ENCODE measurements at places on chromosomes 2 and 18.
A peak's percentile ranks its signal among the peaks of the same experiment; 100 is the strongest.

- no peak for DNase-seq
These were observed 57.7 kb upstream of the RBMS1 start for GRCh38 chr2:160551259-160551658.

- DNase-seq = no peak
These were observed 36.3 kb upstream of the ITM2C start for GRCh38 chr2:230828272-230828961.

- DNase-seq = no peak
These were observed 20.0 kb upstream of the ARPC2 start for GRCh38 chr2:218196974-218197373.

DNA sequence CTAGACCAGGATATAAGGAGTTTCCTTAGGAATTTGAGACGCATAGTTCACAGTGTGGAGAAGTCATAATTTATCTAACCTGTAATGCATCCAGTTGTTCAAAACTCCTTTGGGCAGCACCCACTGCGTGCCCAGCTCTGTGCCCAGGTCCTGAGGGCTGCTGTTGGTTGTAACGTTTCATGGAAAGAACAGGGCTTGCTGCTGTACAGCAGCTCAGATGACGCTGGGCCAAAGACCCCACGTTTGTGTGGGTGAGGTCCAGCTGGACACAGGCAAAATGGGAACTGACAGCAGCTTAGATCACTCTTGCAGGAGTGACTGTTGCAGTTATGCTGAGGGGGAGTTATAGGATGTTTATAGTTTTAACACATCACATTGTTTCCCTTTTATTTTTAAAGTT is 30.0 kb upstream of the HS6ST1 start:
- no peak for DNase-seq

- no peak for DNase-seq
These were observed 1317.7 kb upstream of the ACVR2A start for GRCh38 chr2:146527166-146527565.

DNA sequence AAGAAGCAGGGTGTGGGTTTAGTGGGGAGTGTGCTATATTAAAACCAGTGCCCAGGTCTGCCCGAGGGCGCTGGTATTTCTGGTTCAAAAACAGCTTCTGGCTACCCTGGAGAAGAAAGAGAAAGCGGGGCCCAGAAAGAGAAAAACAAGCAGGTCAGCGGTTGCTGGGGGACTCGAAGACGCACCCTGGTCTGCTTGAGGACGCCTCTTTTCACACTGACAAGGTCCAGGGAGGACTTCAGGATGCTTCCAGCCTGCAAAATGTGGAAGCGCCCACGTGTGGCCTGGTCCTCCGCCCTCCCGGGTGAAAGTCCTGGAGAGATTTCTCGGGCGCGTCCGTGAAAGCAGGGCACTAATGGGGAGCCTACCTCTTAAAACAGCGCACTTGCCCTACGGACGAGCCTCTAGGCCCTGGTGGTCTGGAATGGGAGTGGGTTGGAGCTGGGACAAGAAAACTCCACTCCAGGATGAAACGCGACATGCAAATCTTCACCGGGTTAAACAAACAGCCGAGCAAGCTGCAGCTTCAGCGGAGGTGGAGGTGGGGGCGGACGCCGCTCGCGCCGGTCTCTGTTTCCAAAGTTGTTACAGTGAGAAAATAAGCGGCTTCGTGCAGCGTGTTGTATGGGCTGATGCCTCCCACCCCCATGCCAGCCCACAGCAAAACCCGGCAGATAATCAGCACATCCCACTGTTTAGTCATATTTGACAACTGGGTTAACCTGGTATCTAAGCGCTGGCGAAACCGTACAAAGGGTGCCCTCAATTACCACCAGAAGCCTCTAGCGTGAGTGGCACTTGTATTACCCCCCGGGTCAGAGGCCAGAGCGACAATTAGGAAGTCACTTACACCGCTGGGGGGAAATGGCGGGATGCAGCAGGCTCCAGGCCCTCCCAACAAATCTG is 1.1 kb upstream of the SP9 start:
- DNase-seq = peak; percentile 51

DNA sequence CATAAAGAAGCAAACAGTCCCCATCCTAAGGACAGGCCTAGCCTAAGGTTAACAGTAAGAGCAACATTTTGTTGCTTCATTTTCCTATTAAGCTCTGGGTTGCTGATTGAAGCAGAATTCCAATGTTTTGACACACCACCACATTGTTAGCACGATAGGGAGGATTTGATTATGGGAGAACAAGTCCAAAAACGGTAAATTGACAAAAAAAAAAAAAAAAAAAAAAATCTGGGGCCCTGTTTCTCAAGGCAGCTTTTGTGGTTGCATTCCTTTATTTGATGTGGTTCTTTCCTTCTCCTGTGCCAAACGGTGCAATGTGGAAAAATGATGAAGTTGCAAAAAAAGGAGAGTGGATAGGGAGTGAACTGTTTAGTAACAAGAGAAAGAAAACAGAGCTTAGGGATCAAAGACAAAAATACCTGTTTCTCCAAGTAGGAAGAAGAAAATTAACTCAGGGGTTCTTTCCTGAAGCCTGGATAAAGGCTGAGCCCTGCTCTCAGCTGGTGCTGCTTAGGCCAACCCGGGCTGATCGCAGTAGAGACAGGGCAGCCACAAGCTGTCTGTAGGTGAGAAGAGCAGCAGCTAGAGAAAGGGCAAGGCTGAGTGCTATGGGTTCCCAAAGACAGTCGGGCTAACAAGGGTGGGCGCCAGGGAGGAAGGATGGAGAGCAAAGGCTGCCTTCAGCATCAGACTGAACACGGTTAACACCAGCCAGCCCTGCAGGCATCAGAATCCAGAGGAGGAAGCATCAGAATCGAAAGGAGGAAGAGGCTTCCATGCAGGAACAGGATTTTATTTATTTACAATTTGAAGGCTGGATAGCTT is 167.8 kb upstream of the FOSL2 start:
- DNase-seq = no peak

DNA sequence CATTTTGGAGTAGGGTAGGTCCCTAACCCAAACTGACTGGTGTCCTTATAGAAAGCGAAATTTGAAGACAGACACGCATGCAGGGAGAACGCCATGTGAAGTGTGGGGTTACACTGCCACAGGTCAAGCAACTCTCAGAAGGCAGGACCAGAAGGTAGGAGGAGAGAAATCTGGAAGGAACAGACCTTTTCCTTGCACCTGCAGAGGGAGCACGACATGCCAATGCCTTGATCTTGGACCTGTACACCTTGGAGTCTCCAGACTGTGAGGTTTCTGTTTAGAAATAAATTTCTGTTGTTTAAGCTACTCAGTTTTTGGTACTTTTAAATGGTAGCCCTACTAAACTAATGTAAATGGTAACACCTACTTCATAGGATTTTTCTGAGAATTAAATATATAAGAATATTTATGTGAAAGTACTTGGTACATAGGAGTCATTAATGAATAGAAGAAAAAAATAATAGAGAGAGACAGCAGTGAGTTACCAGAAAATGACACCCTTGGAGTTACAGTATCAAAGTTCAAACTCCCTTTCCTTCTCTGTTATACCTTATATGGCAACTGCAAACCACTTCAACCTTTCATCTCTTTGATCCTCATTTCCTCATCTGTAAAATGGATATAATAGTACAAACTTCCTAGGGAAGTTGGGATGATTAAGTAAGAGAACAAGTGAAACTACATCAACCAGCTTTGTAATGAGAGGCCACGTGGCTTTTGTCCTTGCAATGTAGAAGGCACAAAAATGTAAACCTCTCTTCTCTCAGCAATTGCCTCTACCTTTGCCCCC is 184.9 kb upstream of the PARD3B start:
- DNase-seq = no peak

DNA sequence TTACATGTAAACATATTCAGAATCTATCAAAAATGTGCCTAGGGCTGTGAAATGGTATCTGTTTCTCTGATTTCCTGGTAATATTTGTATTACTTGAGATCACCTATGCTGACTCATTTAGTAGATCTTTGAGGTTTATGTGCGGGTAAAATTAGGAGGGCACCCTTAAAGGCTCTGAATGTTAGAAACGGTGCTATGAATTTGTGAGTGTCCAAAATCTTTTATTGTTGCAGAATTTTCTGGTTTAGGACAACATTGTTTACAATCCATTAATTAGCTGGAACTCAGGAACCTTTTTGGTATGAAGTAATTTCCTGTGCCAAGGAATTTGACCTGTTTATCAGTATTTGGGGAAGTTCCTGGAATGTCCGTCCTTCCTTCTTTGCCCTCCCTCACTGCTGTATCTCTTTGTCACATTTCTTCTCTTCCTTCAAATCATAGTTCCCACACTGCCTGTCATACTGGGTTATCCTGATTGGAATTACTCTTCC is 130.5 kb downstream of the TANC1 start:
- peak; percentile 60 for DNase-seq

- no peak for DNase-seq
These were observed 15.3 kb downstream of the CNOT11 start for GRCh38 chr2:101267671-101268656.

DNA sequence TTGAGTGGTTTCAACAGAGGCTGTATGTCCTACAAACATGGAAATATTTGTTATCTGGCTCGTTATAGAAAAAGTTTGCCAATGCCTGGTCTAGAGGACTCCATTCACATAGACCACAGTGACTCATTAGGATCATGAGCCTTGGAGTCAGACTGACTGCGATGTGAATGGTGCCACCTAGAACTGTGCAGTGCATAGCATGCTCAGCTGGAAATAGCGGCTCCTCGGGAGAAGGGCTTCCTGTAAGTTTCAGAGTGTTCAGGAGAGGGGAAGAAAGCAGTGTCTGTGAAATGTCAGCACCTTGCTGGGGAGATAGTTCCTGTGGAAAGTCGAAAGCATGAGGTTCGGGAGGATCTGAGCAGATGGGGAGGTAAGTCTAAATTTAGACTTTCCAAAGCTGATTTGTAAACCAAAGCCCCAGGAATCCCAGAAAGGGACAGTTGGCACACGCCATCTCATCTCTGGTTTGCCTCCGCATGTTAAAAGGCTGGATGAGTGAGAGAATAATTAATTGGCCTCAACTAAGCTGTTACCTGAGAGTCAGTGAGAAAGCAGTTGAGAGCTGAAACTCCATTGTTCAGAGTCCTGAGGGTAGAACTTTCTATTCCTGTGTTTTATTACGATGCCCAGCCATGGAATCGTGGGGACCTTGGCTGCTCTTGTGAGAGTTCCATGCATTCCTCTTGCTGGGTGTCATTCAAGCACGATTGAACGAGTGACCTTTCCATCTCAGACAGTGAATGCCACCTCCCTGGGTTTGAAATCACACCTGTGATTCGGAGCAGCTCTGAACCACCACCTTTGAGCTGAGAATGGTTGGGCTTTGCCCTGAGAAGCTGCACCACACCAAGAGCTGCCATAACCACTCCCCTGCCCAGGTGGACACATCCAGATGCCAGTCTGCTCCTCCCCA is 99.5 kb downstream of the MAPK4 start:
- peak; percentile 44 for DNase-seq

- DNase-seq = peak; percentile 54
These were observed 513.5 kb downstream of the TRIB2 start for GRCh38 chr2:13230221-13230620.

DNA sequence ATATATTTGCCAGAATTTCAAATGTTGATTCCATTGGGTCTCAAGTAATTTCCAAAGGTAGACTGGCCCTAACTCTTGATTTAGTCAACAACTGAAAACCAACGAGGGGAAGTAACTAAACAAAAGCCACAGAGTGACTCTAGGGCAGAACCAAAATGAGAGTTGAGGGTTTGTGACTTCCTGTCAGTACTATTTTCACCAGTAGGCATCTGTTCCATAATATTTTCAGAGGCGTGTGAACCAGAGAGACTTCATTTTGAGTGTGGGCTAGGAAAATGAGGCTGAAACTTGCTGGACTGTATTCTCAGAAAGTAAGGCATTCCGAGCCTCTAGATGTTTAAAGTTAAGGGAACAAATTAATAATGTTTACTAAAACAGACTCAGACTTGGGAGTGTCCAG is 70.6 kb downstream of the GDF7 start:
- no peak for DNase-seq

GRCh38 chr2:159152128-159152778 is 134.2 kb downstream of the WDSUB1 start:
- no peak for DNase-seq

DNA sequence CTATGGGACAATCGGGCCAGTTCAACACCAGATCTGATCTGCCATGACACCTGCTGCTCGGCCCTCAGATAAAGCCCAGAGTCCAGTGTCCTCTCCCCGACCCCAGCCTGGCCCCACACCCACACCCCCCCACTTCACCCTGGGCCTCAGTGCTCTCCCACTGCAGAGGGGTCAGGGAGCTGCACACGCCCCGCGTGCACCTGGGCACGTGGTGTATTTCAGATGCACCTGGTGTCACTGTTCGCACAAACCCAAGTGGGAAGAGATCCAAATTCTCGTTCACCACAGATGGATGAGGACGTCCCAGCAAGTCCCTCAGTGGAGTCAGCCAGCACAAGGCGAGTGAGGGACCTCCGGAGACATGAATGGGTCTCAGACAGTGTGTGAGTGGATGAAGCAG is 161.3 kb downstream of the RTP5 start:
- no peak for DNase-seq

GRCh38 chr2:221850076-221850475 is 278.0 kb upstream of the EPHA4 start:
- no peak for DNase-seq
